ENCODE measurements at places on chromosomes 12 and 14. TPM values are rescaled to one million over a fixed set of nuclear protein-coding genes. Genes with fewer than 3 reads are reported as not detected.

The PSMC6 gene
- total RNA-seq: 80.7 TPM

DNA sequence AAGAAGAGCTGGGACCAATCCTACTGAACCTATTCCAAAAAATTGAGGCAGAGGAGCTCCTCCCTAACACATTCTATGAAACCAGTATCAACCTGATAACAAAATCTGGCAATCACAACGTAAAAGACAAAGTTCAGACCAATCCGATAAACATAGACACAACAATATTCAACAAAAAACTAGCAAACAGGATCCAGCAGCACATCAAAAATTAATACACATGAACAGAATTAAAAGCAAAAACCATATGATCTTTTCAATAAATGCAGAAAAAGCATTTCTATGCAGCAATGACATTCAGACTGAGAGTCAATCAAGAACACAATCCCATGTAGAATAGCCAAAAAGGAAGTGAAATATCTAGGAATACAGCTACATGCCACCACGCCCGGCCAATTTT lies 7.0 kb upstream of the CLEC14A start:
- DNase-seq: no peak

GRCh38 chr12:75698052-75698451 lies 186.6 kb upstream of the KRR1 start:
- no peak for DNase-seq

GRCh38 chr14:53533384-53533970 lies 380.4 kb upstream of the DDHD1 start:
- no peak for DNase-seq

- DNase-seq: no peak
Measured at GRCh38 chr12:22409377-22410164, 75.1 kb upstream of the ST8SIA1 start.

All from activated naive CD8-positive, alpha-beta T cell treated with anti-CD3 and anti-CD28 coated beads, Interleukin-2, amount 10 ng/mL, durations not matched to agents 7 days and 5 days (primary cell).